ENCODE measurements at places on chromosomes 11 and 22.

DNA sequence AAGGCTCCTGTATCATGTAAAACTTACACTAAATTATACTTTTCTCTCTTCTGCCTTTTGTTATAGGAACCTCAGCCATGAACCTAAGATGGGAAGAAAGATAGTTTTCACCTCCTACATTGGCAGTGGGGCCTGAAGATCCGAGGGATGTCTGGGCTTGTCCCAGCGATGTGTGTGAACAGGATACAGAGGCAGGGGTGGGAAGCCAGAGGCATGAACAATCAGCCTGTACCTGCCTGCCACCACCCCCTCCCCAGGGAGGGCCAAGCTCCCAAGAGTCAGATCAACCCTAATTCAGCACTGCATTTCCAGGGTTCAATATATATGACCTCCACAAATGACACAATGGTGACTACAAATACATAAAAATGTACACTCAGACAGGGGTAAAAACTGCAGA, 9.4 kb downstream of the KIAA0930 start:
- DNase-seq: no peak

- DNase-seq: no peak
Observed at GRCh38 chr11:62925308-62925707, 4.1 kb upstream of the CHRM1 start.

DNA sequence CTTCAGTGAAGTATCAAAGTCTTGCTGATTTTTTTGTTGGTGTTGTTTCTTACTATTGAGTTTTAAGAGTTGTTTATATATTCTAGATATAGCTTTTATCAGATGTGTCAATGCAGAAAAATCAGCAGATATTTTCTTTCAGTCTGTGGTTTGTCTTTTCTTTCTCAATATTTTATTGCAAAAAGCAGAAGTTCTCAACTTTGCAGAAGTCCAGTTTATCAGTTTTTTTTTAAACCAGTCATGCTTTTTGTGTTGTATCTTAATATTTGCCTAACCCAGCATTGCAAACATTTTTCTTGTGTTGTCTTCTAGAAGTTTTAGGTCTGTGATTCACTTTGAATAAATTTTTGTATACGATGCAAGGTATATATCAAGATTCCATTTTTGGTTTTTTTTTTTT, 7.0 kb downstream of the ASRGL1 start:
- no peak for DNase-seq

- no peak for DNase-seq
Observed at GRCh38 chr11:115764176-115764575, 260.0 kb upstream of the CADM1 start.

DNA sequence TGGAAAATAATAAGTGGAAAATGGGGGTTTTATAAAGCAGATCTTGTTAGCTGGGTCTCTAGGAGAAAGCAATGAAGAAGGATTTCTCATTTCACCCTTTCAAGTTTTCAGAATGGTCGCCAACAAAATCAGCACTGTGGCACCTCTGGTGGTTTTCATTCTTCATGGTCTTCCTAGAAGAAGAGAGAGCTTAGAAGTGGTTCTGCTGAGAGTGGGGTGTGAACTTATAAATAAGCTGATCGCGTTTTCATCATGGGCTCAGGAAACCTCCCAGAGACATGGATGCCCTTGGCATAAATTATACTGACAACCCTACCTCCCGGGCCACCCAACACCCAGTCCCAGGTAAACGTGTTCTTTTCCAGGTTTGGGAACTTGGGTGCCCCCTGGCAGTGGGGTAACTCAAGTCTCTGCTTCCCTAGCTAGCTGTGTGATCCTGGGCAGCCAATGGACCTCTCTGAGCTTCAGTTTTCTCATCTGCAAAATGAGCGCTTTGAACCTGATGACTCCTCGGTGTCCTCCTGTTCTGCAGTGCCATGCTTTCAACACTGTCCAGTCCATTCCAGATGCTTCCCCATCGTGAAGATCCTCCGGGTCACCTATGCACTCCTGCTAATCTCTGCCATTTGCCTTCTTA, 72.6 kb upstream of the GRAMD1B start:
- no peak for DNase-seq

DNA sequence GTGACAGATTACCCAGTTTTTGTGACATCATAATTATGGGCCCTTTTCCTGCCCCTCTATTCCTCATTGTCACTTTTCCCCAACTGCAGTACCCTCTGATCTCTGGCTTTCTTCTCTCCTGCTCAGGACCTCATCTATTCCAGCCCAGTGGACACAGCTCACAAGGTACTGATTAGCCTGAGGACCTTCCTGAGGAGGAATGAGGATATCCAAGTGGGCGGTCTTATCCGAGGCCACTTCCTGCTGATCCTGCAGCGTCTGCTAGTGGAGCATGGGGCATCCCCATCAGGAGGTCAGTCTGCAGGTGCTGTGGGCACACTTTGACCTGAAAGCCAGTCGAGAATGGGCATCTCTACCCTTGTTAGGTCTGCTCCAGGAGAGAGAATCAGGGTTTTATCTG, 24.5 kb upstream of the CCDC134 start:
- DNase-seq: no peak

- DNase-seq: no peak
Observed at GRCh38 chr22:18927020-18927419, 9.1 kb downstream of the PRODH start.

DNA sequence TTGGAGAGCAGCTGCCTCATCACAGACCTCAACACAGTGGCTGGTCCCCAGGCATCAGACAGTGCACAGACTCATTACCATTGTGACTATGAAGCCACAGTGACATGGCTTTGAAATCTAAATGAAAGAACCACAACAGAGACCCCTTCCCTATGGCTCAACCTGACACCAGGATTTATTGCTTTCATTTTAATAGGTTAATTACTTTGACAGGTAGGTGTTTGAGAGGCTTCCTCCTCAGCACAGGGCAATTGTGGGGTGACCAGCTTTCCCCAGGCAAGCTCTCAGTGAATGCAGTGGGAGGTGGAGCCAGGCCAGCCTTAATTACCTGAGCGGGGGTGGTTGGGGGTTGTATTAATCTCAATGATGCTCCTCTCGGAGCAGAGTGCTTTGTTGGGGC, 102.3 kb downstream of the CHST1 start:
- DNase-seq: no peak

- DNase-seq: no peak
Observed at GRCh38 chr22:31734512-31734911, 15.4 kb downstream of the PRR14L start.

DNA sequence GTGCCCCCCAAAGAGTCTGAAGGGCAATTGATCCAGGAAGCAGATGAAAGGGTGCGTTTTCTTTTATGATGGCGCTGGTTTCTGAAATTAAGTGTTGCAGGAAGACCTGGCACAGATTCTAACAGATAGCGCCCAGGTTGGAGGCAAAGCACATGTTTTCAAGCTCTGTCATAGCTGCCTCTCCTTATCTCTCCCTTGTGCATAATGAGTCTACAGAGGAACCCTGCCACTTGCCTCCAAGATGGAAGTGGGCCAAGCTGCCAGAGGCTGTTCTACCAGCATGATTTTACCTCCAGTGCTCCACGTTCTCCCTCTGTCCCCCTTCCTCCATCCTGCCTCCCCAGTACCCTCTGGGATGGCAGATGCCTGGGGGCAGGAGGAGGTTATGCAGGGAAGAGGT, 30.0 kb upstream of the TLCD5 start:
- DNase-seq: no peak

DNA sequence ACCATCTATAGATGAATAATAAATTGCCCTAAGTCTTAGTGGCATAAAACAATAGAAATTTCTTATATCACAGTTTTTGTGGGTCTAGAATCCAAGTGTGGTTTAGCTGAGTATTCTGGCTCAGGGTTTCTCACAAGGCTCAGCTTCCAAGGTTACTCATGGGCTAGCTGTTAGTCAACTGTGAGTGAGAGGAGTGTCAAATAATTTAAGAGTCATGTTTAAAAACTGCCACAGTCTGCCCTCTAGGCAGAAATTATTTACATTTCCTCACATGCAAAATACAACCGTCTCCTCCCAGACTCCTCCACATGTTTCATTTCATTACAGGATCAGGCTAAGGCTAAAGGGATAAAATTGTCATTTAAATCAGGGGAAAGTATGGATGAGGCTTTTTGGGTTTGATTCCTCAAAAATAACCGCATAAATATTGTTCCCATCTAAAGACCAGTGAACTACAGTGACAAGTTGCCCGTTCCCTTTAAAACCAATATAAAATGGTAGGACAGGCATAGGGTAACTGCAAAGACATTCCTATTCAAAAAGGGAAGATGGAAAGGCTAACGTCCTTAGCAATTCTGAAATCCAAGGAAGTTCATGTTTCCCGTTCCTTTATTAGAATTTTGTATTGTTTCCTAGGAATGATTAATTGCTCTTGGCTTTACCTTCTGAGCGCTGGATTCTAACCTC, 324.3 kb downstream of the DYNC2H1 start:
- no peak for DNase-seq

DNA sequence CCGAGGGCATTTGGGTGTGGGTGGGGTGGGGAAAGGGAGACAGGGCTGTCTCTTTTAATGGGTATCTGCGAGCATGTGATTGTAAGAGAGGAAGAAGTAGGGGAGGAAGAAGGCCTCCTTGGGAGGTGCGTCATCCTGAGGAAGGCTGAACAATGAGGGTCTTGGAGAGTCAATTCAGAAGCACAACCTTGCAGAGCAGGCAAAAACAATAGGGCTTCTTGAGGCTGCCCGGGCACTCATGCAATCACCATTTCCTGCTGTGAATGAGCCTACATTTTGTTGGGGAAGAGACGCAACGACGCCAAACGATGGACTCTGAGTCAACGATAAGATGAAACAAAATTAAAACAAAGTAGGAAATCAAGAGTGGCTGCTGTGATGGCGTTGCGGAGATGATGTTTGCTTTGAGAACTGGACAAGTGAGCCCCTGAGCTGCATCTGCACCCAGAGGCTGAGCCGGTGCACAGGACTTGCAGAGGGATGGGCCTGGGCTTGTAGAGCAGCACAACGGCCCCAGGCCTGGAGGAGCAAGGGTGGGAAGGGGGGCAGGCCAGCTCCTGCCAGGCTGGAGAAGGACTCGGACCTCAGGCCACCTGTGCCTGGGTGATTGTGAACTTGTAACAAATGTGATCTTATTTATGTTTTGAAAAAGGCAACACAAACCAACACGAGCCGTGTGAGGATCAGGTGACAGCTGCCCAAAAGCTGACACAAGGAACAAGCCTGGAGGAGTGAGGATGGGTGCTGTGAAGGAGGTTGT, 92.3 kb upstream of the B3GAT1 start:
- DNase-seq: no peak

DNA sequence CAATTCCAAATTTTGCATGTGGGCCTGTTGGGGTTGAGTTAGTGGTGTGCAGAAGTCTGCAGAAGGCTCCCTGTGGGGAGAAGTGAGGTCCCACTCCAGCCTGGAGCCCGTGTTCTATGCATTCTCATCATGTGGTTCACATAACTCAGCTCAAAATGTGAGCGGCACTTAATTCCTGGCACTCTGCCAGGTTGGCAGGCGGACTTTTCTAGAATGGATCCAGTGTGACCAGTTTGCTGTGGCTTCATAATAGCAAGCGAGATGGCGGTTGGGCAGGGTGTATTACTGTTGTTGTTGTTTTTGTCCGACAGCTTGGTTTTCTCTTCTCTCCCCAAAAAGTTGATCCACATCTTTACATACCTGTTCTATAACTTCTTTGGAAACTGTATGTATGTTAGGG, 146.8 kb upstream of the TTC12 start:
- DNase-seq: no peak

DNA sequence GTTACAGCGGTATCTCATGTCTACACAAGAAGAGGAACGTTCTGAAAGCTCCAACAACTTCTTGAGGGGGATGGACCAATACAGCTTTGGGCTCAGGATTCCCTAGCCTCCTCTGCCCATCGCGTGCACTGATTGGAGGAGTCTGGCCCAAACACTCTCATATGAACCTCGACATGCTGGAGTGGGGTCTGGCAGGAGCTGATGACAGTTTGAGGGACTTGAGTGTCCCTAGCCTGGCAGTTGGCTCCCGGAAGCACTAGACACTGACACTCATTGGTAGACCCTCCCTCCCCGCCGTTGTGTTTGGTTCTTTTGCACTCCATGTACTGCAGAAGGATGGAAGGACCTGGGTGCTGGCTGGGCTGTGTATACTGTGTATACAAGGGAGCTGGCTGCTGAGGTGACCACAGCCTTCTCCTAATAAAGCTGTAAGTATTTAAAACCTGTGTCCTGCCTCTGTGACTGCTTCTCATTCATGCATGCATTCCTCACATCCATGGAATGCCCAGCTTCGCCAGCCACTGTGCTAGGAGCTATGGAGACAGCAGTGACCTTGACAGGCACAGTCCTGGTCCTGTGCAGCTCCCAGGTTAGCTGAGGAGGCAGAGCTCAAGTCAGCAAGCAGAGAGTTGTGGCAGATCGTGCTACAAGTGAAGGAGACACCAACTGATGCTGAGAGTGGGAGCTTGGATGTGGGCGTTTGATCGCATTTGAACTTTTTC, 27.9 kb downstream of the ADAMTS15 start:
- no peak for DNase-seq

- no peak for DNase-seq
Observed at GRCh38 chr11:10409207-10409661, 45.8 kb upstream of the AMPD3 start.
